ENCODE measurements at places on chromosomes 3 and 15.

DNA sequence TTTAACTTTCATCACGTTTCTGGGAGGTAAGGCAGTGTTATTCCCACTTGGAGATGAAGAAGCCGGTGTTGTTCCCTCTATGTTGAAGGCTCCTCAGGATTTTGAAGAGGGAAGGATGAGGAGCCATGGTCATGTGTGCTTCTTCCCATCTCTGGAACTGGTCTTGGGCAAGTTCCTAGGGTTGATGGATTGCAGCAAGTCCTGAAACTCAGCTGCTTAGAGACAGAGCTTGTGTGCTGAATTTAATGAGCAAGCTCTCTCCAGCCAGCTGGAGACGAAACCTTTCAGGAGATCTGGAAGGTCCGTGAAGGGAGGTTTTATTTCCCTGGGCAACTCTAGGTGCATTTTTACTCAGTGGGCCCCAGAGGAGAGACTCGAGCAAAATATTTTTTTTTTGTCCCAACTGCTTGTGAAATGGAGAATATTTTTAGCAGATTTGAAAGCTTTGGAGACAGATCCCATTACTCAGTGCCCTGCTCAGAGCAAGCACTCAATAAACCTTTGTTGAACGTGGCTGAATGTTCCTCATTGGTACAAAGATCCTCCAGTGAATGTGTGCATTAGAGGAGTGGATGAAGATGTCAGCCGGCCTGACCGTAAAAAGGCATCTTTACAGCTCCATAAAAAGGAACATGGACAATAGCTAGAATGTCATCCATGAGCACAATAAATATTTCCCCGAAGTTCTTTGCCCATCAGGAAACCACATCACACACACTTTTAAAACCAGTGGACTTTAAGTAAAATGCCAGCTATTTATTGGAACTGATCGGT is 55.6 kb upstream of the RGMA start:
- DNase-seq: no peak

GRCh38 chr3:32237670-32238452 is 619 bp upstream of the CMTM8 start:
- no peak for DNase-seq

- DNase-seq: no peak
Observed at GRCh38 chr15:73225358-73226015, 143.3 kb downstream of the HCN4 start.

DNA sequence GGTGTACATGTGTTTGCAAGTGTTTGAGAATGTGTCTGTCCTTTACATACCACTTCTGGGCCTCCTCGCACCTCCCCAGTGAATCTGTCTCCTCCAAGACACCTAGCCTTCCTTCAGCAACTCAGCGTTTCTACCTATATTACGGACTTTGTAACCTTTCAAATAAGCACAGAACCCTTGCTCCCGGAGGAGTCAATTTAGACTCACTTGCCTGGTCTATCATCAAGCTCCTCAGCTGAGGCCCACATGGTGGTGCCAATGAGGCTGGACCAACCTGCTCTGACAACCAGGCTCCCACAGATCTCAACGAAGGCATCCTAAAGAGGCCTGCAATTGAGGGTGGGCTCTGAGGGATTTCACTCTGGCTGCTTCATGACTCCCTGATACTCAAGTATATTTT is 32.8 kb upstream of the TIMP4 start:
- DNase-seq: no peak

- no peak for DNase-seq
Observed at GRCh38 chr3:58231666-58232065, 5.9 kb upstream of the ABHD6 start.

GRCh38 chr3:139830817-139831216 is 104.2 kb upstream of the CLSTN2 start:
- DNase-seq: no peak

- no peak for DNase-seq
Observed at GRCh38 chr15:26472661-26473060, 300.2 kb downstream of the GABRB3 start.

- DNase-seq: no peak
Observed at GRCh38 chr15:91384189-91384730, 284.2 kb downstream of the SV2B start.

DNA sequence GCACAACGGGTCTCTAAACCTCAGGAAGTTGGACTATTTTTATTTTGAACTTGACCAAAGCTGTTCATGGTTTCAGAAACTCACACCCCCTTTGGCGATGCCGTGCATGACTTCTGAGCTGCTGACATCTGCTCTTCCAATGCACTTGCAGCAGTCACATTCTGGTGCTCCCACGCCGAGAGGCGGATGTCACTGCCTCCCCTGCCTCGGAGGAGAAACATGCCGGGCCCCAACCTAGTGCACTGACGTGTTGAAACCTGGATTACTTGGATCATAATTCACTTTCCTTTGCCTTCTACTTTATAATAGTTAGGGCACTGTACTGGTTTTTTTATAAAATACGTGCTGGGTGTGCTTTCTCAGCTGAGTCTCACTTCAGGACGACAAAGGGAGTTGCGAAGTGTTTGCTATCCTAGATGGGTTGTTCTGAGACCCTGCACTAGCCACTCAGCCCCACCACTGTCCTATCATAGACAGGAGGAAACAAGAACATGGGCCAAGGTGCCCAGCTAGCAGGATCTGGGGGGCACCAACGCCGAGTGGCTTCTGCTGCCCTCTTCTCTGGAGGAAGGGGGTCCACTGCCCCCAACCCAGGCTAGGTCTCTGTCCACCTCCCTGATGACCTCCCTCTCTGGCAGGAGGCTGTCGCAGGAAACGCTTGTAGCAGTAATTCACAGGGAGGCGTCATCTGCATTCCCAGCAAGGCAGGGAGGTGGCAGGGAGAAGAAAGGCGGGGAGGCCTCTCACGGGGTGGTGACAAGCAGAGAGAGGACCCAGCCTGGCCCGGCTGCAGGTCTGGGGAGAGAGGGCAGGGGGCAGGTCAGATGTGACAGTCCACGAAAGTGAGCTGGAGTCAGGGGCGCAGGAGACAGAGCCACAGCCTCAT is 158.8 kb upstream of the IQSEC1 start:
- no peak for DNase-seq

- no peak for DNase-seq
Observed at GRCh38 chr3:59981377-59981776, 931.6 kb upstream of the CFAP20DC start.

DNA sequence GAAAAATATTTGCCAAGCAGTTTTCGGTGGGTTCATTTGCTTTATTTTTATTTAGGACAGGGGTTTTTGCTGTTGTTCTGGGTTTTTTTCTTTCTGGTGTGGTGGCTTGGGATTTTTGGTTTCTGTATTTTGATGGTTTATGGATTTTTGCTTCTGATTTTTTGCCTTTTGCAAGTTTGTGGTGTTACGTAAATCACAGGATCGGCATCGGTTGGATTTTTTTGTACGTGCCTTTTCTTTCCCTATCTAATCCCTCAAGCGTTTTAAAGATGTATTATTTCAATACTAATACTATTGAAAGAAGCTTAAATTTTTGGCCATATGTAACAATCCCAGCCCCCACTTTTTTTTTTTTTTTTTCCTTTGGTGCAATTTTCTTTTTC is 782 bp upstream of the BCL6 start:
- DNase-seq: no peak

DNA sequence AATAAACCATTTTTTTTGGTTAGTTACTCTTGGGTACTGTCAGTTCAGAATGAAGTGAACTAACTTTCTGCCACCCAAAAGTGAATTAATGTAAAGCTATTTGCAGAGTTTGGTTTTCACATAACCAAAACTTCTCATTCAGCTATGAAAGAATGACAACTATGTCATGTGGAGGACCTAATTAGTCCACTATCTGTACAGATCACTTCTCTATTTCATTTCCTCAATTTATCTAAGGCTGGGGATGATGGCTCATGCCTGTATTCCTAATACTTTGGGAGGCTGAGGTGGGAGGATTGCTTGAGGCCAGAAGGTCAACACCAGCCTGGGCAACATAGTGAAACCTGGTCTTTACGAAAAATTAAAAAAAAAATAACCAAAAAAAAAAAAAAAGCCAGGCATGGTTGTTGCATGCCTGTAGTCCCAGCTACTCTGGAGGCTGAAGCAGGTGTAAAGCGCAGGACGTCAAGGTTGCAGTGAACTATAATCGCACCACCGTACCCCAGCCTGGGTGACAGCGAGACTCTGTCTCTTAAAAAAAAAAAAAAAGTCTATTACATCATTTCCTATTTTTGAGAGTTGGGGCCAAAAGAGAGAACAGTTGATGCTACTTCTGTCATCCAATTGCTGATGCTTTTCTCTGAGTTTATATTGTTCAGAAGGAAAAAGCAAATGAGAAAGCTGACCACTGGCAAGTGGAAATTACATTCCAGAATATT is 8.7 kb downstream of the HYPK start:
- no peak for DNase-seq

DNA sequence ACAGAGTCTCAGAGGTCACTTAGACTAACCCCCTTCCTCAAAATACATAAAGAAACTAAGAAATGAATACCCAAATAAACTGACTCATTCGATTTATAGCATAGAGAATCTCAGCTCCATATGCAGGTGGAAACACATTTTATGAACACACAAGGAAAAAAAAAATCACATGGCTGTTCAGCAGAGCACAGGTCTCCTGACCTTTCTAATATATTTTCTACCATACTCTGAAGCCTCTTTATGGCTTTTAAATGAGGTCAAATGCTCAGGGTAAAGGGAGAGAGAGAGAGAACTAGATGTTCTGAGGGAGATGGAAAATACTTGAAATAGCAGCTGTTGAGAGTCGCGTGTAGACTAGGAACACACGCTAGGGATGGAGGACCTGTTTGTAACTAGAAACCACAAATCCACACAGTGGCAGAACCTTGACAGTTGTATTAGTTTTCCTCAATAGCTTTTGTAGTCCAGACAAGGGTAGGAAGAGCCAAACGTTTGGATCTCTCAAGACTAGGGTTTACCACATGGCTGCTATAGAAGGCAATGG is 165.3 kb downstream of the FMN1 start:
- peak; percentile 45 for DNase-seq

GRCh38 chr15:94968133-94968532 is 736.8 kb downstream of the MCTP2 start:
- DNase-seq: no peak
